ENCODE measurements at places on chromosomes 16 and 17. TPM values are rescaled to one million over a fixed set of nuclear protein-coding genes. Genes with fewer than 3 reads are reported as not detected.

- H3K27me3 ChIP-seq, result no peaks in the 10 kb centered on the region
- no peaks in the 10 kb centered on the region for H3K4me1 ChIP-seq
- no peaks in the 10 kb centered on the region for H3K36me3 ChIP-seq
- no peak overlapping the region for H3K27ac ChIP-seq
- H3K4me3 ChIP-seq, result no peak overlapping the region
Observed at GRCh38 chr16:13419589-13419988, 500.4 kb upstream of the ERCC4 start.

- no peaks in the 10 kb centered on the region for H3K27me3 ChIP-seq
- no peaks in the 10 kb centered on the region for H3K4me1 ChIP-seq
- peaks cover 42% of the 10 kb centered on the region for H3K36me3 ChIP-seq
Observed at GRCh38 chr16:15607700-15608396, 35.1 kb downstream of the MARF1 start.

GRCh38 chr17:49727380-49727779, 19.6 kb upstream of the SLC35B1 start:
- DNase-seq, result no peak
- no peaks in the 10 kb centered on the region for H3K27me3 ChIP-seq
- no peak overlapping the region for H3K27ac ChIP-seq
- no peaks in the 10 kb centered on the region for H3K4me1 ChIP-seq

- H3K27me3 ChIP-seq, result peaks cover 2% of the 10 kb centered on the region
- DNase-seq, result no peak
- H3K36me3 ChIP-seq, result no peaks in the 10 kb centered on the region
- no peak overlapping the region for H3K27ac ChIP-seq
Observed at GRCh38 chr17:64369007-64369893, 21.4 kb downstream of the PECAM1 start.

- H3K27me3 ChIP-seq, result peaks cover 7% of the 10 kb centered on the region
- H3K4me3 ChIP-seq, result no peak overlapping the region
- no peak overlapping the region for H3K27ac ChIP-seq
- H3K36me3 ChIP-seq, result peaks cover 2% of the 10 kb centered on the region
- no peak for DNase-seq
Observed at GRCh38 chr17:14688134-14688533, 387.3 kb downstream of the HS3ST3B1 start.

- H3K4me3 ChIP-seq, result no peak overlapping the region
- no peak for DNase-seq
- no peaks in the 10 kb centered on the region for H3K27me3 ChIP-seq
- H3K27ac ChIP-seq, result no peak overlapping the region
- no peaks in the 10 kb centered on the region for H3K36me3 ChIP-seq
Observed at GRCh38 chr16:81158964-81159363, 62.8 kb upstream of the GCSH start.

DNA sequence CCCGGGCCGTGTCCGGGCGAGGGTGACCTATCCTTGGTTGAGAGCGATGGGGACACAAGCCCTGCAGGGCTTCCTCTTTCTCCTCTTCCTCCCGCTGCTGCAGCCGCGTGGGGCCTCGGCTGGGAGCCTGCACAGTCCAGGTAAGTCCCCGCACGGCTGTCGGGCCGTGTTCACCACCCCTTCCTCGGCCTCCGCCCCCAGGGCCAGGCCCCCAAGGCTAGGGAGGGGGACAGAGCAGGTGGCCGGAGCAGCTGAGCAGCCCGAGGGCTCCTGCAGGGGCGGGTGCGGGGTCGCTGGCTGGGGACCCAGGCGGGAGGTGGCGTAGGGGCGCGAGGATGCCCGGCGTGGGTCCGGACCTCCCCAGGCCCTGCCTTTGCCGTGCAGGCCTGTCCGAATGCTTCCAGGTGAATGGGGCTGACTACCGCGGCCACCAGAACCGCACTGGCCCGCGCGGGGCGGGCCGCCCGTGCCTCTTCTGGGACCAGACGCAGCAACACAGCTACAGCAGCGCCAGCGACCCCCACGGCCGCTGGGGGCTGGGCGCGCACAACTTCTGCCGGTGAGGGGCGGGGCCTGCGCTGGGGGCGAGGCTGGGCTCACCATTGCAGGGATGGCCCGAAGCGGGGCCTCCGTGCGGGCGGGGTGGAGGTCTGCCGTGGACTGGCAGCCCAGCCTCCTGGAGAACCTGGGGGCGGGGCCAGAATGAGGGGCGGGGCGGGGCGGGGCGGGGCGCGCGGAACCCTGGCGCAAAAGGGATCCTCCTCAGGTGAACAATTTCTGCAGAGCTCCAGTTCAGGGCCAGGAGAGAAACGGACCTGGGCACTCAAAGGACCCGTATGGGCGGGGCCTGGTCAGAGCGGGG, 631 bp downstream of the KREMEN2 start:
- peaks cover 39% of the 10 kb centered on the region for H3K27me3 ChIP-seq
- DNase-seq, result peak; percentile 69
- H3K36me3 ChIP-seq, result no peaks in the 10 kb centered on the region
- no peak overlapping the region for H3K27ac ChIP-seq
- peaks cover 2% of the 10 kb centered on the region for H3K4me1 ChIP-seq

DNA sequence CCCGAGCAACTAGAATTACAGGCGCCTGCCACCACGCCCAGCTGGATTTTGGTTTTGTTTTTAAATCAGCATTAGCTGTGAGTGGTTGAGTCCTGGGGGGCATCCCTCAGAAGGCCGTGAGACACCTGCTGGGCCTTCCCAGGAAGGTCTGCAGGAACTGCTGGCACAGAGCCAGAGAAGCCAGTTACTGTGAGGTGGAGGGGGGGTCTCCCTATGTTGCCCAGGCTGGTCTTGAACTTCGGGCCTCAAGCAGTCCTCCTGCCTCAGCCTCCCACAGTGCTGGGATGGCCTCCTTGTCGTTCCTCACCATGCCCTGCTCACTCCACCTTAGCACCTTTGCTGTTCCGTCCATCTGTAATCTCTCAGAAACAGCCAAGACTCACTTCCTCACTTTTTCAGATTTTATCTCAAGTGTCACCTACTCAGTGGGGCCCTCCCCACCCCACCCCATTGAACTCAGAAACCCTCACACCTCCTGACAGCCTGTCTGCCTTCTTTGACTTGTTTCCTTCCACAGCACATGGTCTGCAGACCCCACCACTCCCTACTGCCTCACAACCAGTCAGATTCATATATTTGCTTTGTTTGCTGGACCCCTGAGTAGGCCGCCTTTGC, 62.3 kb downstream of the WSB1 start:
- no peaks in the 10 kb centered on the region for H3K27me3 ChIP-seq
- DNase-seq, result no peak
- H3K4me1 ChIP-seq, result peaks cover 5% of the 10 kb centered on the region
- no peaks in the 10 kb centered on the region for H3K36me3 ChIP-seq
- H3K27ac ChIP-seq, result no peak overlapping the region
- no peak overlapping the region for H3K4me3 ChIP-seq

- no peak overlapping the region for H3K27ac ChIP-seq
- H3K36me3 ChIP-seq, result no peaks in the 10 kb centered on the region
- DNase-seq, result no peak
- no peak overlapping the region for H3K4me3 ChIP-seq
- H3K27me3 ChIP-seq, result peaks cover 10% of the 10 kb centered on the region
- H3K4me1 ChIP-seq, result no peaks in the 10 kb centered on the region
Observed at GRCh38 chr16:83965444-83966152, 2.4 kb upstream of the NECAB2 start.

DNA sequence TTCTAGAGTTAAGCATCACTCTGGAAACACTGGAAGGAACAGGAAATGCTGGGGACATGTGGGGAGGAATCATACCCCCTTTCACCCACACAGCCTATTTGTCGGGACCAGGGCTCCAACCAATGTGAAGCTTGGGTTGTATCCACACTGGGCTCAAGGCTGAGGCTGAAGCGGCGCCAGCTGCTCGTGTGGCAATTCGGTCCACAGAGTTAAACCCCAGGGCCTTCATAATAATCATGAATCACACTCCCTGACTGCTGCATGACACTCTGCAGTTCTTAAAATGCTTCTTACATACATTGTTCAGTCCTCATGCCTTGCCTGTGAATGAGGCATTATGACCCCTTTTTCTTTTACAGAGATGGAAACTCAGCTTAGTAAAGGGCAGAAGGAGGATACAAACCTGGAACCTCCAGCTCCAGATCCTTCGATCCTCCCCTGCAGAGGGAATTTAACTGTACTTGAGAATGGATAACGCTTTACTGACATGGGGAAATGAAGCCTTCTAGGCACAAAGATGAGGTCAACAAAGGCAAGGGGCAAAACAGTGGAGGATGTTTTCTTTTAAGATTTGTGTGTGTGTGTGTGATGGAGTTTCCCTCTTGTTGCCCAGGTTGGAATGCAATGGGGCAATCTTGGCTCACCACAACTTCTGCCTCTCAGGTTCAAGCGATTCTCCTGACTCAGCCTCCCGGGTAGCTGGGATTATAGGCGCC, 72.7 kb downstream of the SOX9 start:
- peaks cover 6% of the 10 kb centered on the region for H3K27me3 ChIP-seq
- peaks cover 4% of the 10 kb centered on the region for H3K4me1 ChIP-seq
- H3K36me3 ChIP-seq, result no peaks in the 10 kb centered on the region

DNA sequence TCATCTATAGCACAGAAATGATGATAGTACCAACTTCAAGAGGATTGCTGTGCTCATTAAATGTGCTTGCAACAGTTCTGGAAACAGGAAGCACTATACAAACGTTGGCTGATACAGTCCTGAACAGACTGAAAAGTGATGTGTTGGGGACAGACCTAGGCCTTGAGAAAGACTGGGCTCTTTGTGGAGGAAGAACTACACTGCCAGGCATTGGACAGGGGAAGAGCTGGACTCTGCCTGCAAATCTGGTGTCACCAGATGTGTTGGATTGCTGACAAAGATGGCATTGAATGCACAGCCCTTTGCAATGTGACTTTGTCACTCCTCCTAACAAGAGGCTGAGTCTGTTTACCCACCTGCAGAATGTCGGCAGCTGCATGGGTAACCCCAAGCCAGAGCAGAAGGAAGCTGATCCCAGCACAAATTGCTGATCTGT, 12.4 kb upstream of the ST6GALNAC2 start:
- peaks cover 6% of the 10 kb centered on the region for H3K27me3 ChIP-seq
- no peak overlapping the region for H3K27ac ChIP-seq
- no peak overlapping the region for H3K4me3 ChIP-seq
- peaks cover 19% of the 10 kb centered on the region for H3K4me1 ChIP-seq

GRCh38 chr16:1791256-1791942, 2.1 kb downstream of the IGFALS start:
- no peaks in the 10 kb centered on the region for H3K27me3 ChIP-seq
- no peak overlapping the region for H3K27ac ChIP-seq
- peaks cover 3% of the 10 kb centered on the region for H3K4me1 ChIP-seq
- peaks cover 4% of the 10 kb centered on the region for H3K36me3 ChIP-seq
- H3K4me3 ChIP-seq, result no peak overlapping the region

DNA sequence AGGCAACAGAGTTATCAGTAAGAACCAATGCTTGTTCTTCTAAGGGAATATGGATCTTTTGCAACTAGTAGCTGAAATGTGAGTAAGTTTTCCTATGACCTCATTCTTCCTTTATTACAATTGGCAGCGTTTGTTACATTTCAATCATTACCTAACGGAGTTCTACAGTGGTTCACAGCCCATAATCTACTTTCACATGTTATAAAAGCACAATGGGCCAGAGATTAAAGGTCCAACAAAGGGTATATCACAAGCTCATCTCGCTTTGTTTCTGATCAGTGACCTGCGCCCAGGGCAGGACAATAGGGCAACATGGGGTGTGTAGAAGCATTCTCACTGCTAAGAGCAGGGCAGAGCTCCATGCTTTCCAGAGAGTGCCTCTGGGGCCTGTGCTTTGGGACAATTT, 279.9 kb upstream of the DYNLRB2 start:
- H3K36me3 ChIP-seq, result no peaks in the 10 kb centered on the region
- H3K4me3 ChIP-seq, result no peak overlapping the region
- H3K27ac ChIP-seq, result no peak overlapping the region
- no peaks in the 10 kb centered on the region for H3K27me3 ChIP-seq
- DNase-seq, result no peak
- H3K4me1 ChIP-seq, result peaks cover 12% of the 10 kb centered on the region

GRCh38 chr17:81925860-81926450, 1.6 kb downstream of the MAFG start:
- DNase-seq, result no peak
- H3K4me3 ChIP-seq, result peak overlapping the region; percentile 86
- H3K36me3 ChIP-seq, result peaks cover 3% of the 10 kb centered on the region

DNA sequence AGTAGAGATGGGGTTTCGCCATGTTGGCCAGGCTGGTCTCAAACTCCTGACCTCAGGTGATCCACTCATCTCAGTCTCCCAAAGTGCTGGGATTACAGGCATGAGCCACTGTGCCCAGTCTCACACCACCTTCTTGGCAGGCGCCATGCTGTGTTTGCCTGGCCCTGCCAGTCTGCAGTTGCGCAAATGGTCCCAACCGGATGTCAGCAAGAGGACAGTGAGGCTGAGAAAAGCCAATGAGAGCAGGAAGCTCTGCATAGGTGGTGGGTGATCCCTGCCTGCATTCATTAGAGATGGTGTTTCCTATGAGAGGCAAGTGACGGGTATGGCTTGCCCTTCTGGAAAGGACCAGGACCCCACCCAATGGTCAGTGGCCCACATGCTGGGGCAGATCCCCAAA, 59.3 kb downstream of the PECAM1 start:
- H3K36me3 ChIP-seq, result no peaks in the 10 kb centered on the region
- peaks cover 1% of the 10 kb centered on the region for H3K4me1 ChIP-seq
- peaks cover 12% of the 10 kb centered on the region for H3K27me3 ChIP-seq
- H3K4me3 ChIP-seq, result no peak overlapping the region
- DNase-seq, result no peak
- no peak overlapping the region for H3K27ac ChIP-seq

GRCh38 chr17:6170349-6170748, 100.2 kb downstream of the WSCD1 start:
- peaks cover 39% of the 10 kb centered on the region for H3K27me3 ChIP-seq
- no peak overlapping the region for H3K27ac ChIP-seq
- H3K4me3 ChIP-seq, result no peak overlapping the region
- DNase-seq, result no peak
- H3K4me1 ChIP-seq, result no peaks in the 10 kb centered on the region

DNA sequence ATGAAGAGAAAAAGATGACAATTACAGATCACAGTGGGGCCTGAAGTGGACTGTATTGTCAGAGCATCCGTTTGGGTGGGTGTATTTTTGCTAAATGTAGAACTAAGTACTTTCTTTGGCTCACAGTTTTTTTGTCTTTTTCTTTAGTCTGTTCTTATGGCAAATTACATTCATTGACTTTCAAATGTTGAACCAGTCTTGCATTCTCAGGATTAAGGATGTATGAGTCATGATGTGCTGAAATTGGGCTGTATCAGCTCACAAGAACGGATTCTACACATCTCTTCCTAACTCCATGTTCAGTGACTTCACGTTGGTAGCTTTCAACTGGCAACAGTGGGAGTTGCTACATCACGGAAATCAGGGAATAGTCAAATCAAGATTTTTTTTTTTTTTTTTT, 66.5 kb downstream of the TEX2 start:
- peaks cover 20% of the 10 kb centered on the region for H3K36me3 ChIP-seq
- H3K4me1 ChIP-seq, result peaks cover 11% of the 10 kb centered on the region
- H3K4me3 ChIP-seq, result no peak overlapping the region
- no peak for DNase-seq
- no peaks in the 10 kb centered on the region for H3K27me3 ChIP-seq

CIBAR2 gene
- 0.80 TPM for total RNA-seq

SSTR5 gene
- total RNA-seq, result 1.4 TPM

CACNG1 gene
- total RNA-seq, result 0.22 TPM

CCL5 gene
- not detected for total RNA-seq

KCNJ16 gene
- total RNA-seq, result 16.6 TPM

MYH1 gene
- total RNA-seq, result not detected

SYT17 gene
- total RNA-seq, result 6.6 TPM

ABCA6 gene
- 0.31 TPM for total RNA-seq

WNT9B gene
- total RNA-seq, result 0.98 TPM
